ENCODE measurements at places on chromosomes 12 and 14.

GRCh38 chr14:75577090-75577489 lies 1.3 kb upstream of the FLVCR2 start:
- DNase-seq = no peak

GRCh38 chr12:103050273-103050672 lies 92.8 kb downstream of the ASCL1 start:
- no peak for DNase-seq

DNA sequence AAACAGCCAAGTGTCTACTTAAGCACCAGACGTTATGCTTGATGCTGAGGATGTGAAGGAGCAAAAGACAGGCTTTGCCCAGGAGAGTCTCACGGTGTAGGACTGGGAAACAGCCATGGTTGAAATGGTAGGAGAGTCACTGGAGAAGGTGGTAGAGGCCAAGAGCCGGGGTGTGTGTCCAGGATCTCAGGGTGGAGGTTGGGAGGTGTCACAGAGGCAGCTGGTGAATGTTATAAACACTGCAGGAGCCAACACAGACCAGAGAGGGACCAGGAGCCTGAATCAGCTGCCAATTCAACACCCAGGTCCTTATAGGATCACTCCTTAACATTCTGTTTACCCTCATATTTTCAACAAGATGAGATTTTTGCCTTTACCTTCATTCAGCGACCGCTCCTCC lies 7.5 kb downstream of the NID2 start:
- no peak for DNase-seq

- no peak for DNase-seq
Observed at GRCh38 chr12:94982456-94982855, 21.0 kb downstream of the NDUFA12 start.

DNA sequence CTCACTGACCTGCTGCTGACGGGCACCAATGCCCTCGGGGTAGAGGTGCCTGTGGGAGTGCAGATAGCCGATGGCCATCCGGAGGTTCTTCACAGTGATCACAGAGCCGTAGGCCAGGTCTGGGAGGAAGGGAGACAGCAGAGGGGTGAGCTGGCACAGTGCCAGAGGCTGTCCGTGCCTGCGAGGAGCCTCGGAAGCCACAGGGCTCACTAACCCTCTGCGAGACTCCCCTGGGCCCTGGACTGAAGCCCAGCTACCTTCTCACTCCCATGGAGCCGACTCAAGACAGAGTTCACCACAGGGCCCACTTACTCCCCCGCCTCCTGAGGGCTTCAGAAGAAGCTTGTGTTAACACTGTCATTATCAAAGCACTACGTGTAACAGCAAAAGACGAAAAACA lies 24.5 kb downstream of the POMT2 start:
- DNase-seq = no peak

GRCh38 chr12:103735291-103735690 lies 105.7 kb downstream of the NT5DC3 start:
- DNase-seq = no peak

GRCh38 chr14:106787626-106788025 lies 1261.2 kb downstream of the TMEM121 start:
- DNase-seq = no peak

DNA sequence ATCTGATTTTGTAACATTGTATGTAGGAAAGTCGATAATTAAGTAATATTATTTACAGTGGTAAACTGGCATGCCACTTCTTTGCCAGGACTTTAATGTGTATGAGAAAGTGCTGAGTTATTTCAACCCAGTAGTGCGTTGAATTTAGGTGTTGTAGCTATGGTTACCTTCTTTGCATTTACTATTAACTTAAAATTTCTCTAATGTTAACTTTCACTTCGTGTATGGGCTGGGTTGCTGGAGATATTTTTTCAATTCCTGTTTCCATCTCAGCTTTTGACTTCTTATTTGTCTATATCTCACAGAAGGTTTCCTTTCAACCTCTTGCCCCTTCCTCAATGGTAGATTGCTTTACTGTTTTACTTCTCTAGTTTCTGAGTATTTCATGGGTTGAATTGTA lies 1345.6 kb downstream of the FSCB start:
- no peak for DNase-seq

DNA sequence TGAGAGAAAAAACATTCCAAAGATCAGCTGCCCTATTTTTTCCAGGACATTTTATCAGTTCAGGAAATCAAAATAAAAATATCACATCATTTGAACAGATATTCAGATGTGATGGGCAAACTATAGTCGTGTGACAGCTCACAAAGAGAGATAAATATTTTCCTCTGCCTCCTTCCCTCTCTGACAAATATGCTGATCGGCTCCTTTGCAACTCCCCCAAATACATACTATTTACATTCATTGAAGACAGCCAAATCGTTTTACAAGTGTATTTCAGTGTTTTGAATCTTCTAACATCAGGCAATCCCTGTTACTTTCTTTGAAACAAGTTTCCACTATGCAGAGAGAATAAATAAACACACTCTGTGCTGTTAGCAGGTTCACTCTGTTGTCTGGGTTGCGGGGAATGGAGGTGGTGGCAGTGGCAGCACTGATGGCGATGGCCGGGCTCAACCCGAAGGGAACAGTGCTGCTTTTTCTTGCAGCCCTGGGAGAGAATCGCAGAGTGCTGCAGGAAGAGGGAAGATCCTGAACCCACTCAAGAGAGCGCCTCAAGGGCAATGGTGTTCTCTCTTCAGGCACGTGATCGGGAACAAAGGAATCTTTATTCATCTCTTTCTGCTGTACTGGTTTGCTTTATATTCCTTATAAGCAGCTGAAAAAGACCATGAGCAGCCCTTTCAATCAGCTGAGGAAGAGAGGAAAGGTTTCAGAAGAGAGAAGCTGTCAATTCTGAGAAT lies 142.5 kb downstream of the PHLDA1 start:
- peak; percentile 79 for DNase-seq

DNA sequence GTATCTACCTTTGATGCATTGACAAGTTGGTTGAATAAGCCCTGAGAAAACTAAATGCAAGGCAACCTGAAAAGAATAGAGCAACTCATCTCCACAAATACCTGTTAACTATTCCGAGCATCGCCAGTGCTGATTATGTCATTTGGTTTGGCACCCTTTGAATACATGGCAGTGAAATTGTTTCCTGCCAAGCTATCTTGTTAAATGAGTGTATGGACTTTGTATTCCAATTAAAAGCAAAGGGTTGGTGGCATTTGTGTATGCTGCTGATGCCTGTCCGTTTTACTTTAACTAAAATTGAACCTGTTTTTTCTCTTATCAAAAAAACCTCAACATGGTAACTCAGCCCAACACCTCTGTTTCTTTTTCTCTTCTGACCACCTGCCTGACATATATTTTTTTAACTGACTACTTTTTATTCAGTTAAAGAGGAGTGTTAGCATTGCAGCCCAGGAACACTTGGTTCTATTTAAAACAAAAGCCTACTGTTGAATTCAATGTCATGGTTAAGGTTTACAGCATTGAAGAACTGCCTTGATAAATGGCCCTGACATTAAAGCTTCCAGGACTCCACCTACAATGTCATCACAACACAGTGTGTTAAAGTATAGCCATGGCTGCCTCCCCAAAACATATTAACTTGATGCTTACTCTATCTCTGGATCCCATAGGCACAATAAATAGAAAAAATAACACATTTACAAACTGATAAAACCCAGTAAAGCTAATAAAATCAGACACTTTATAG lies 838.3 kb upstream of the NOVA1 start:
- no peak for DNase-seq

DNA sequence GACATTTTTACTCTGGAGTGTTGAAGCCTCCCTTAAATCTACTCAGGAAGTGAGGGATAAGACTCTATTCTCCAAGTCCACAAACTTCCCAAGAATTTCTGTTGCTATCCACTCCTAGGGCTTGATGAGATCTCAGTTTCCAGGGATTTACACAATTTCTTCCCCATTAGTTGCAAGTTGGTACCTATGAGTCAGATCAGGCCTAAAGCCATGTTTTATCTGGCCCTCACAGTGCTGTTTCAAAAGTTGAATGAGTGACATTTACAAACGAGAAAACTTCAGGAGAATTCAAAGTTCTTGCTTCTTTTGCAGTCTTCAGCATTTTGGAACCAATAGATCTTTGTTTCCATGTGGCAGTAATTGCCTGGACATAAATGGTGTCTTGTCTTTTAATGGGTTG lies 156.4 kb upstream of the SYT10 start:
- no peak for DNase-seq

- no peak for DNase-seq
Observed at GRCh38 chr12:19398376-19399363, 40.6 kb upstream of the AEBP2 start.

DNA sequence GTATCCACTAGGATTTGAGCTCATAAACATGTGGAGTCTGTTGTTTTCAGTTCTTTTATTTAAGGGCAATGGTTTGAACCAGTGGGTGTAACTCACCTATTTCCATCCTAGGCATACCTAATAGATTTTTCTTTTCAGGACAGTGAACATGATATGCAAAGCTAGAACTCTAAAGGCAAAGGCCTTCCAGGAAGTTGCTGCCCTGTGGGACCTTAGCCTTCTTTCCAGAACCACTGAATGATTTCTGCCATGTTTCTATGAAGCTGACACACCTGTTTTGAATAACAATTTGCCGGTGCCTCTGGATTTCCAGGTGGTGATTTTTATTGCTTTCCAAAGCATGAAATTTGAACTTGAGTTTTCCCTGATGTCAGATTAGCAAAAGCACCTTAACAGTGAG lies 372.9 kb upstream of the FAR2 start:
- no peak for DNase-seq

DNA sequence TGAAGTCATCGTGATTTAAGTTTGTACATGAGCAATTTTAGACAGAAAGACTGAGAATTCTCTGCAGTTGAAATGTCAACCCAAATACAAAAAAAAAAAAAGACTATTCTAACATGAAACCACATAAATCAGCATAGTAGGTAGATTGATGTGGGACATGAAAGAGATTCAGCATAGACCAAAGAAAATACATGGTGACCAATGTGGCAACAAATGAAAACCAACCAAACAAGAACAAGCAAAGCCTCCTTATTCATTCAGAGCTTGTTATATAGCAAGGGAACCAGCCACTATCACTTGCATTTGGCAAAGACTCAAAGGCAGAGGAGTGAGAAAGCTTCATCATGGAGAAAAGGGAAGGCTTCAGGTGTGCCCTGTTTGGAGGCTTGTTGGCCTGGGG lies 144.4 kb upstream of the TMPO start:
- DNase-seq = no peak

DNA sequence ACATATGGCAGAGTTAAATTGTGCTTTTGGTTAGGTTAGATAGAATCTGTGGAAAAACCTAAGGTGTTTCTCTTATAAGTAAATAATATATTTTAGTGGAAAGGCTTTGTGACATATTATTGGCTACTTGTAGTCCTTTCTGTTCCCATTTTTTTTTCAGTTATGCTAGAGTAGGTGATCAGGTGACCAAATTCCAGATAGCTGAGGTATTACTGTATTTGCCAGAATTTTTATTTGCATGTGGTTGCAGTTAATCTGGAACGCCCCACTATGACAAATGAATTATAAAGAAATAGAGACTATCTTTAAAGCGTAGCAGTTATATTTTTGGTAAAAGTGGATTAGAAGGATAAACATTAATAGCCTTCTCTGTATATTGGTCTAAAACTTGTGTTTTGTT lies 52.0 kb downstream of the ARHGAP5 start:
- no peak for DNase-seq

- no peak for DNase-seq
Observed at GRCh38 chr14:55813630-55814029, 233.6 kb downstream of the KTN1 start.

GRCh38 chr12:108342985-108343384 lies 3.9 kb upstream of the CMKLR1 start:
- no peak for DNase-seq

DNA sequence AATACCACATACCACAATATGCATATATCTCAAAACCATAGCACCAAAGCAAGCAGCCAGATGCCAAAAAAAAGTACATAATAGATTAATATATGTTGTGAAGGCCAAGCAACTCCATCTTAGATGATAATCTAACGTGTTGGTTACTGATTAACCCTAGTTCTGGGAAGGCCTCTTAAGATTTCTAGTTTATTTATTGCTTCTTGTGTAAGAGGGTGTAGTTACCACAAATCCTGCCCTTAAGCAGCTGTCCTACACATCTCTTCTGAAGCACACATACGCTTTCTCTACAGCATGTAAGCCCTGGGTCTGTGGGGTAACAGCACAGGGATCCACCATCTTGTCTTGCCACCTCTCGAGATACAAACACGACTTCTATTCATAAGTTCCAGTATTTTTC lies 236.8 kb upstream of the AVPR1A start:
- DNase-seq = no peak

DNA sequence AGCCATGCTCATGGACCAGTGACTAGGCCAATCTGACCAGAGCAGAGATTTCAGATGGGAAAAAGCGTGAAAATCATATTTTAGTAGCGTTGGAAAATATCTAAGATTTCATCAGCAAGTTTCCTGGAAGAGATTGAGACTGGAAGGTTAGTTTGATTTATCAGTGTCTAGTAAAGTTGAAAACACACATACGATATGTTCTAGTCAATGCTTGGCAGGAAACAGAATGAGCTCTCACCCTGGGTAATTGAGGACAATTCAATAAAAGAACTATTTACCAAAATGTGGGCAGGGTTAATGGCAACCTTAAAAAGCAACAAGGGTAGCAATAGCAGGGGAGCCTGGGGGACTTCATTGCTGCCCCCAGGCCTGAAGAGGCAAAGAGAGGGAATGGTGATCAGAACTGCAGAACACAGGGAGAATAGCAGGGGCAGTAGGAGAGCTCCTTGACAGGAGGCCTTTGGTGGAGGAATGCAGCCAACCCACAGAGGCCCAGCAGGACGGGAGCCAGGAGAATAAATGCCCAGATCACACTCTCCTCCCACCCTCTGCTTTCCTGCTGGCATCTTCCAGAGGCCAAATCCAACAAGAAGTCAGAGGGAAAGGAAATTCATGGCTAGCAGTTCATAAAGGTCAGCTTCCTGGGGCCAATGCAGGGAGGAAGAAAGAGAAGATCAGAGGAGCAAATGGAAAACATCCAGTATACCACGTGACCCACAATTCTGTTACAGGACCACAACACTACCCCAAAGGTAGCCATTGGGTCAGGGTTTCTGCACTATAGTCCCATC lies 27.6 kb upstream of the LRP6 start:
- no peak for DNase-seq

- peak; percentile 88 for DNase-seq
Observed at GRCh38 chr12:26233631-26234030, 38.3 kb downstream of the SSPN start.

- DNase-seq = no peak
Observed at GRCh38 chr12:120814903-120815429, 89.2 kb downstream of the SPPL3 start.

DNA sequence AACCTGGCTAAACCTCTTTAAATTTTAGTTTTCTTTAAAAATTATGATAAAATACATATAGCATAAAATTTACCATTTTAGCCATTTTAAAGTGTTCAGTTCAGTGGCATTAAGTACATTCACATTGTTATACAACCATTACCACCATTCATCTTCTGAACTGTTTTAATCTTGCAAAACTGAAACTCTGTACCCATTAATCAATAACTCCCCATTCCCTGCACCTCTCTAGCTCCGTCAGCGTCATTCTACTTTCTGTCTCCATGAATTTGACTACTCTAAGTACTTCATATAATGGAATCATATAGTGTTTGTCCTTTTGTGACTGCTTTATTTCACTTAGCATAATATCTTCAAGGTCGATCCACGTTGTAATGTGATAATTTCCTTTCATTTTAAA lies 75.8 kb upstream of the DDHD1 start:
- DNase-seq = no peak

Measured in posterior cingulate gyrus (tissue), 11 donors.